Foreskin keratinocyte (primary cell): ENCODE measurements at places on chromosomes 5 and 9. TPM values are rescaled to one million over a fixed set of nuclear protein-coding genes. Genes with fewer than 3 reads are reported as not detected.

DNA sequence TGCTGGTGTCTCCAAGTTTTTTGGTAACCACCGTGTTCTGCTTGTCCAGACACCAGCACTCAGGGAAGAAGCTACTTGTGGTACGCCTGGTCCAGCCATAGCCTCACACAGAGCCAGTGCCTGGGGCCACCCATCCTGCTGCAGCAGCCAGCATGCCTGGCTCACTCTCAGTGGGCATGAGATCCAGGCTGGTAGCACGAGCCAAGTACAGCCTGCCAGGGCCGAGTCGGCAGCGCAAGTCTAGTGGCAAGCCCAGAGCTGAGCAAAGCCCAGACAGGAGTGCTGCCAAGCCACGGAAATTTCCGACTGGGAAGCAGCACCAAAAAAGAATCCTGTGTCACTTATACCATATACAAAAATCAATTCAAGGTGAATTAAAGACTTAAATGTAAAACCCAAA, 36.3 kb upstream of the FBXL17 start:
- DNase-seq: no peak

The SCGB3A2 gene
- not detected in 2 replicates for polyA plus RNA-seq

The PCDHA6 gene
- 0.02 and 0.04 TPM in 2 replicates for polyA plus RNA-seq

DNA sequence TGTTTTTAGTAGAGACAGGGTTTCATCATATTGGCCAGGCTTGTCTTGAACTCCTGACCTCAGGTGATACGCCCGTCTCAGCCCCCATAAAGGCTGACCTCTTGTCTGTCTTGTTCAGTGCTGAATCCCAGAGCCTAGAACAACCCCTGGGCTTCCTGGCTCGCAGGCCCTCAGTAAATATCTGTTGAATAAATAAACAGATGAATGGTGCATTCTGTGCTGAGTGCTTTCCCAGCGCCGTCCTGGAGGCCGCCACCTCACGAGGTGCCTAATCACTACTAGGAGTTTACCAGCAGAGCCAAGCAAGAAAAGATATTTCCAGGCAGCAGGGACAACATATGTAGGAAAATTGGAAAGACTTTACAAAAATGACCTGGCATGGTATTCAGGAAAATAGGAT, 88.5 kb downstream of the SNX24 start:
- no peak for DNase-seq

GRCh38 chr9:130193531-130194377, 21.6 kb downstream of the NCS1 start:
- DNase-seq: no peak

GRCh38 chr5:115553082-115553481, 8.5 kb upstream of the FEM1C start:
- no peak for DNase-seq

The MARCOL gene
- not detected in 2 replicates for polyA plus RNA-seq
